Stimulated activated CD4-positive, alpha-beta T cell treated with anti-CD3 and anti-CD28 coated beads, Interleukin-2, amount 100 ng/mL, for 24 hours (primary cell): ENCODE measurements at places on chromosomes 11 and 22.
A peak's percentile ranks its signal among the peaks of the same experiment; 100 is the strongest.

GRCh38 chr22:31577711-31578110, 81.4 kb downstream of the SFI1 start:
- no peak for DNase-seq

DNA sequence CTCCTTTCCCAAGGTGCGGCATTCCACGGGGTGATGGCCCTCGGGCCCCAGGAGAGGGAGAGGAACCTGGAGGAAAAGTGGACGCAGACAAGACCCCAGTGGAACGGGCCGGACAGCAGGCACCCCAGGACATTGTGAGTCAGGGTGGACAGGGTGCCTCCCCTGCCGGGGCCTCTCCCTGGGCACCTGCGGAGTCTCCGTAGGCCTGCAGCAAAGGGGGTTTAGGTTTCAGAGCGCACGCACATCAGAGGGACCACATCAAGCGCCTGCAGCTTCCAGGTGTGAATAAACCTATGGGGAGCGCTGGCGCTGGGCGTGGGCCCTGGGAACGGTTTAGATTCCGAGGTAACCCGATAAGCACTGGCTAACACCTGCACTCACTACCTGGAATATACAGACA, 22.7 kb upstream of the FGF19 start:
- DNase-seq = no peak

- DNase-seq = no peak
These were observed 18.3 kb upstream of the TTLL12 start for GRCh38 chr22:43205261-43205691.

DNA sequence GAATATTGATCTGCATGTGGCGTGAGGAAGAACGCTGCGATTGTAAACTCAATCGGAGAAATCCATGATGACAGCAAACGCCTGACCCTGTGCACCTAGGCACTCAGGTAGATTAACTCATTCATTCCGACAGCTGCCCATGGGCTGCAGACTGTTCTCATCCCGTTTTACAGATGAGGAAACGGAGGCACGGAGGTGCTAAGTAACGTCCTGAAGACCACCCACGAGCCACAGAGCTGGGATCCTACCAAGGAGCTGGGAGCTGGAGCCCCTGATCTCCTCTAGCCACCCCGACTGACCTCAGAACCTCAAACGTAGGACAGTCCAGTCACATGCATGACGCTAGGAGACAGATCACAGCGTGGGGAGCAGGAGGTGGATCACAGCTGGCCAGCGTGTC, 1092.7 kb downstream of the BRD1 start:
- DNase-seq = no peak

GRCh38 chr11:120267319-120267718, 27.4 kb downstream of the POU2F3 start:
- no peak for DNase-seq

GRCh38 chr22:21444701-21445436, 22.3 kb upstream of the TMEM191C start:
- DNase-seq = peak; percentile 11

- no peak for DNase-seq
These were observed 42.8 kb upstream of the NUP50 start for GRCh38 chr22:45120931-45121330.

- DNase-seq = no peak
These were observed 622.1 kb downstream of the OPCML start for GRCh38 chr11:132910011-132910760.

DNA sequence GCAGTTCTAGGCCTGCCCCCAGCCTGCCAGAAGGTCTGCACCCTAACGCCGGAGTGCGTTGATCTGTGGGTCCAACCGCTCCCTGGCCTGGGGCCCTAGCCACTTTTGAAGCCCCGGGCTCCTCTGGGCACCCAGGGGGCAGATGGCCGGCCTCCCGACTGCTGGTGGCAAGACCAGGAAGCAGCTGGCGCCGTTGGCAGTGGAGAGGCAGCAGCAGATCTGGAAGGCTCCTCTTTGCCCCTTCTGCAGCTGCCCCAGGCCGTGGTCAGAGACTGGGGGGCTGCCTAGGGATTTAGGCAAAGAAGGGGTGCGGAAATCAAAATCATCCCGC, 445 bp upstream of the VWCE start:
- DNase-seq = no peak

GRCh38 chr11:103798446-103798845, 238.0 kb upstream of the DDI1 start:
- DNase-seq = no peak

DNA sequence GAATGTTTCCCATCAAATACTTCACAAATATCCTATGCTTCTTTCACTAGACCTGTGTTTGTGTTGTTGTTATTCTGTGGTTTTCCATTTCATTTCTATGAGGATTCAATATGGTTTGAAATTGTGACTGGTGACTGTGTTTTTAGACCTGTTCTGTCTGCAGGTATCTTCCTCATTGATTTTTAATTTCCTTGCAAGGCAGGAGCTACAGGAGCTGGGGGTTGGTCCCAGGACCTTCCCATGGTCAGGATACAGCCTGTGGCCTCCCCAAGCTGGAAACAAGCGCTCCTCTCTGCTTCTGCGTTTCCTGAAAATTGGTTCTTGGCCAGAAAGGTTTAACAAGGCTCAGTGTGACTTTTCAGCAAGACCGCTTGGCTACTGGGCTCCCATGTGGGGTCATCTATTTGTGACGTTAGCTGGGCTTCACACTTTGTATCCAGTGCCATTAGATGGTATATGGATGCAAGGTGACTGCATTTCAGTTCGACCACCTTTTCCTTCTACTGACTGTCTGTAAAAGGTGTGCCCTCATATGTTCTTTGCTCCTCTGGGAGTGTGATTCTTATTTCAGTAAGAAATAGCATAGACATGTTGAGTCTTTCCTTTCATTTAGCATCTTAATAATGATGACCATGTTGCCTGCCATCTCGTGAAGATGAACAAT, 21.5 kb downstream of the IGLL5 start:
- no peak for DNase-seq

DNA sequence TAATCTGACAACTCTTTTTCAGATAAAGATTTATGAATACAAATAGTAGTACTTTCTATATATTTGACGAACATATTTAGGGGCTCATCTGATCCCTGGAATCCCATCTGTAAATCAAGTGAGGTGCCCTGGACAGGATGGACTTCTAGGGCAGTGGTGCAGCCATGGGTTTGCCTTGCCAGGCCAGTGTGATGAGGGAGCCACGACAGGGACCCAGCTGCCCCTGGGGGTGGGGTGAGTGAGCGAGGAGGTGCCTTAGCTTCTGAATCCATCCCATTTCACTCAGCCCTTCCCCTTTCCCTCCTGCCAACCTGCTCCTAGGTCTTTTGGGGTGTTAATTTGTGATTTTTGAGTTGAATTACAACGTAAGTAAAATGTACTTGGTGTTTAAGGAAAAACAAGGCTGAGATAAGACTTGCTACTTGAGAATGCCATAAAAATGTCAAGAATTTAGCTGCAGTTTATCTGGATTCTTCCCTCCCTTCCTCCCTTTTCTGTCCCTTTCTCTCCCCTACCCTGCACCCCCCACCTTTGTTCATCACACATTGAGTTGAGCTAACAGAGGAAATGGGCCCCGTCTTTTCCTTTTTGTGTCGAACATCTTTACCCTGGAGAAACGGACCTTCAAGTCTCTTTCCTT, 60.8 kb downstream of the PPFIBP2 start:
- no peak for DNase-seq

GRCh38 chr22:31509061-31509762, 12.9 kb downstream of the SFI1 start:
- DNase-seq = no peak

GRCh38 chr11:9878936-9879335, 215.1 kb downstream of the SWAP70 start:
- DNase-seq = no peak

DNA sequence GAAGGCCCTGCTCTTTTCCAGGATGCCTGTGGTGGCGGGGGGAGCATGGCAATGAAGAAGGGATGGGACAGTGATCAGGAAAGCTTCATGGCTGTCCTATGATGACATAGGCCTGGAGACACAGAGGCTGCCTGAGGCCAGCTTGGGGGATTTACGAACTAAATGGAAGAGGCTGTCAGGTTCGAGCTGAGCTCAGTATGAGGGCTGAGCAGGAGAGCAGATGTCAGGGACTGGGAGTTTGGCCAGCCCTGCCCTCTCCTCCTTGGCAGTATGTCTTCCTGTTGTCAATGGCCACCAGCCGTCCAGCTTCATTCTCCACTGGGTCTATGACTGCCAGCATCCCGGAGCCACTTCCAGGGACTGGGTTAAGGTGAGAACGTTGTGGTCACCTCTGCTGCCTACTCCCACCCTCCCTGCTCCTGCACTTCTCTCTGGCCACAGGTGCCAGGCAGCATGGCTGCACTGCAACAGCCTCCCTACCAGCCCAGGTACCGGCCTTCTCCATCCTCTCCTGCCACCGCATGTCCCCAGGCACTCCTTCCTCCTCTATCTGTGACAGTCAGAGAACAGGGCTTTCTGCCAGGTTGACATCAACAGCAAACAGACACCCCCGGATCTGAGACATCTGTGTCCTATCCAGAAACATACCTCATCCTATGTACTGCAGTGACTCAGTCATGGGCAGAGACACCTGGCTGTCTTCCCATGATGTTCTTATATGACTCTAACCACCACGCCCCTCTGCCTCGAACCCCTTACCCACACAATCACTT, 75.1 kb downstream of the KIRREL3 start:
- DNase-seq = no peak

- DNase-seq = no peak
These were observed 66.5 kb upstream of the CEP126 start for GRCh38 chr11:101848262-101848661.

DNA sequence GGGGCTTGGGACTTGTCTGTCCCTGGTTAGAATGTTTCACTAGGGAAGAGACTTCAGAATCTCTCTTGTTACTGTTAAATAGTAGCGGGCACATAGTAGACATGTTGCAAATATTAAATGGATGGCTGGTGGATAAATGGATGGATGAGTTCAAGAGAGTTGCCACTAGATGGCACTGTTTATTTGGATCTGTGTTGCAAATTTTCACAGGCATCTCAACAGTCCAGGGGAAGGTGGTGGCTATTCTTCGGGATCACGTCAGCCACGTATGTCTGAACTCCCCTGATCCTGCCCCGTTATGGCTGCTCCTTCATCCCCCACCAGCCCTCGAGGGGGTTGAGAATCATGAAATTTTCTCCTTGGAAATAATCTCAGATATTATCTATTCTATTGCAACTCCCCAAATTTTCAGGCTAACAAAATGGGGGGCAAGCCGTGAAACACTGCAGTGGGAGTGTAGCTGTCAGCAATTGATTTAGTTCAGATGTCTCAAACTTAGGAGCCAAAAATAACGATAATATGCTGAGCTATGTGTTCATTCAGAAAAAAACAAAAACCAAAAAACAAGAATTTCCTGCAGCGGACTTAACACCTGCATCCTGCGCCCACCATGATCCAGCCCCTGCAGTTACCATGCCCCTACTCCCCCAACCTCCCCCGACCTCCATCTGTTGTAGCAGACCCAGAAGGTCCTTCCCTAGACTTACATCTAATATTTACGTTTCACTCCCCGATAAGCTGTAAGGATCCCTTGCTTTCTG, 29.1 kb upstream of the BIRC3 start:
- no peak for DNase-seq

GRCh38 chr11:131350872-131351271, 19.5 kb upstream of the NTM start:
- no peak for DNase-seq

- DNase-seq = no peak
These were observed 1.3 kb downstream of the OR56A5 start for GRCh38 chr11:5966958-5967357.

GRCh38 chr11:64122411-64123410, 43.2 kb downstream of the MACROD1 start:
- DNase-seq = no peak

DNA sequence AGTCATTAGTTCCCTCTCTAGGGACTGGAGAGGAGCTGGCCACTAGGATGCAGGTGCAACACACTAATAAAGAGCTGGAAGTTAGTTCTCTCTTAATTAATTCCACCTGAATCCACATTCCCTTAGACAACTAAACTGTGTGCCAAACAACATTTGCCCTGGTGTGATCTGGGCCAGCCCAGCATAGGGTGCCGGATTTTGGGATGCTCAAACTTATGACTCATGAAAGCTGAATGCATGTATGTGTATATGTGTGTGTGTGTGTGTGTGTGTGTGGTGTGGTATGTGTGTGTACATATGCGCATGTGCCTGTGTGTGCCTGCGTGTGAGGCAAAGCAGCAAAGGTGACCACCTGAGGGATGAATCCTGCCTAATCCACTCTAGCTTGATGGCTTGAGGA, 110.7 kb downstream of the EHF start:
- DNase-seq = no peak

GRCh38 chr11:110514967-110515366, 85.2 kb downstream of the FDX1 start:
- no peak for DNase-seq

GRCh38 chr11:3617990-3618389, 23.8 kb downstream of the ART5 start:
- no peak for DNase-seq

GRCh38 chr22:27088026-27088425, 430.6 kb downstream of the MIAT start:
- DNase-seq = no peak

- no peak for DNase-seq
These were observed 11.4 kb downstream of the USH1C start for GRCh38 chr11:17532784-17533183.

DNA sequence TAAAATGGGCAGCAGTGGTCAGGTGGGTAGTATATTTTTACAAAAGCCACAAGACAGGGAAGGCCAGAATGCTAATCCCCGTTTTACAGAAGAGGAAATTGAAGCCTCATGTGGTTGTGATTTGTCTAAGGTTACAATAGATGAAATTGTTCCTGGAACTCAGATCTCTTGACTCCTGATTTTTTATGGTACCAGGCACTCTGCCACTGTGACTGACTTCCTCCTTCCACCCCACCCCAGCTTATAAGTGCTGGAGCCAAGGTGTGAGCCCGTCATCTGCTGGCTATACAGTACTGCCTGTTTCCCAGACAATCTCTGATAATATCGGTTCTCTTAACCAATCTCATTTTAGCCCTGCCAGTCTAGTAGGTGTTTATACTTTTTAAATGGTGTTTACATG, 1.9 kb downstream of the SLC5A1 start:
- DNase-seq = no peak

DNA sequence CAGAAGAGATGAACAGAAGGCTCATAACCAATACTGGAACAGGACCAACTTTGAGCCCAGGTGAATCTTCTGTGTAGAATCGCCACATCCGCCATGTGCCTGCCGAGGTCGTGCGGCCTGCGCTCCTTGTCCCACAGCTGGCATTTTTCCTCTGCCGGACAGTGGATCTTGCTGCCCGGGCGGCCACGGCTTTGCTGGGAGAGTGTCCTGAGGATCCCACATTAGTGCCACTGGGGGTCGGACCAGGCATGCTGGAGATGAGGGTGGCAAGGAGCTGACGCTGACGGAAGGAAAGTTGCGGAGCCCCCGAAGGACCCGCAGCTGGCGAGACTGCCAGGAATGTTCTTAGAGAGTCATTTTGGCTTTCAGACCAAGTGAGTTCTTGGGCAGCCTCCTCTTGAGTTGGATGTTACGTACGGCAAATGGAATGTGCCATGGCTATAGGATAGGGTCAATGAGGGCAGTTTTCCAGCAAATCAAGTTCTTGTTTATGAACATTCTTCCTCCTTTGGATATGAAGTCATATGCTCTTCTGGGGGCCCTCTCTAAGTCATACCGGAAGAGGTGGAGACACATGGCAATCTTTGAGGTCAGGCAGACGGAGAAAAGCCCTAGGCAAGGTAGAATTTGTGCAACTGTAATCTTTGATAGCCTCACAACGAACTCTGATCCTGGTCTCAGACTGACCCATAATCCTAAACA, 57.4 kb upstream of the NUP160 start:
- DNase-seq = no peak

- DNase-seq = no peak
These were observed 58.2 kb downstream of the OR10A6 start for GRCh38 chr11:7872890-7873289.
